CD4-positive, alpha-beta T cell treated with Interferon gamma for 1 hour (primary cell): ENCODE measurements at places on chromosomes 2 and 18.

DNA sequence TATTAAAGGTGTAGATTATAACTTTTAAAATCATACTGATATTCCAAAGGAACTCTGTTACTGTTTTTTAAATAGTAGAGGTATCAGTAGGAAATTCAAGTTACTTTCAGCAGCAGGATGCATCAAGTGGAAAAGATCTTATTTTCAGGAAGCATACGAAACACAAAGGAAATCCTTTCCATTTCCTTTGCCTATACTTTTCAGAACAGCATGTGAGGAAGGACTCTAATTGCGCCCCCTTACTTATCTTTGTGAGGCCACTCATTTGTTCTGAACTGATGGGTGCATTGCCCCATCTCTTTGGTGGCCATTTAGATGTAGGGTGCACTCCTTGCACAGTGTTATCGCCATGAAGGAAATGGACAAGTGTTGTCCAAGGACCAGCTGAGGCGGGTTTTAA, 145.3 kb downstream of the BABAM2 start:
- DNase-seq, result no peak

DNA sequence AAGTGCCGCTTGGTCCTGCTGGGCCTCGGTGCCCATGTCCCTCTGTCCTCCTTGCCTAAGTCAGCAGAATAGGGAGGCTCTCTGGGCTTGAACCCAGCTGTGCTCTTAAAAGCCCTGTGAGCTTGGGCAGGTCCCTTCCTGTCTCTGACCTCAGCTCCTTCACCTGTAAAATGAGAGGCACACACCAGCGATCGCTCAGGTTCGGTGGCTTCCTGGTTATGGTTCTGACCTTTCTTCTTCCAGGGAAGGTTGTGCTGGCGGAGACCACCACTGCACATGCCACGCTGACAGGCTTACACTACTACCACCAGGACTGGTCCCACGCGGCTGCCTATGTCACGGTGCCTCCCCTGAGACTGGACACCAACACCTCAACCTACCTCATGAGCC, 36.1 kb upstream of the MAPRE3 start:
- no peak for DNase-seq

- no peak for DNase-seq
Measured at GRCh38 chr18:62720766-62721613, 5.6 kb downstream of the PHLPP1 start.

DNA sequence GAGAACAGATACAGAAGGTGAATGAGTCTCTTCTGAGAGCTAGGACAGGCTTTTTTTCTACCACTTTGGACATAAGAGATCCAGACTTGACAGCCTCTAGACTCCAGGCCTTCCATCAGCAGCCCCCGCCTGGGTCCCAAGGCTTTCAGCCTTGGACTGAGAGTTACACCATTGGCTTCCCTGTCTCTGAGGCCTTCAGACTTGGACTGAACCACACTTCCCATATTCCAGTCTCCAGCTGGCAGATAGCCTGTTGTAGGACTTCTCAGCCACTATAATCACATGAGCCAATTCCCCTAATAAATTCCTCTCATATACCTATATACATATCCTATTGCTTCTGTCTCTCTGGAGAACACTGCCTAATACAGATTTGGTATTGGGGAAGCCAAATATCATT, 128.2 kb downstream of the MCFD2 start:
- DNase-seq, result no peak

DNA sequence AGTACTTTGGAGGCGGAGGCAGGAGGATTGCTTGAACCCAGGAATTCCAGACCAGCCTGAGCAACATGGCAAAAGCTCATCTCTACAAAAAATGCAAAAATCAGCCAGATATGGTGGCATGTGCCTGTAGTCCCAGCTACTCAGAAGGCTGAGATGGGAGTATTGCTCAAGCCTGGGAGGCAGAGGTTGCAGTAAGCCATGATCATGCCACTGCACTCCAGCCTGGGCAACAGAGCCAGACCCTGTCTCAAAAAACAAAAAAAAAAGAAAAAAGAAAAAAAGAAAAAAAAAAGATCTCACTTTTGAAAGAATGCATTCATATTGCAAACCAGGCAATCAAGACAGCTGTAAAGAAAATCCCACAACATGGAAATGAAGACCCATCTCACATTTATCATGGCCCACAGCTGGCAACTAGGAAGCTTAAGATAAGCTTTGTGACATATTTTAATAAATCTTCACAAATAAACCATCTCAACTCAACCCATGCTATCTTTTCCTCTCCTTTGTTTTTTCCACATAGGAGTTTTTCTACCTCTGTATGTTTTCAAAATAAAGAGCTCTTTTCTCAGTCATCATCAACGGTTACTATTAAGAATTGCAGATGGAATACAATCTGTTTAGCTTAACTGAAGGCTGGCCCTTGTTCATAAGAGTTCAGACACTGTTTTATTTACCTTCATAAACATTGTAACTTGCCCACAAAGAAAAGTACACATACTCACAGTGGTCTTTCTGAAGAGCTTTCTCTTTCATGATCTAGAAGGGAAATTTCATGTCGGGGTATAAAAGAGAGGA, 137.0 kb downstream of the MREG start:
- DNase-seq, result no peak

- no peak for DNase-seq
Measured at GRCh38 chr2:218123986-218124385, 1.8 kb upstream of the CXCR2 start.

- DNase-seq, result no peak
Measured at GRCh38 chr2:190822043-190822442, 58.6 kb upstream of the GLS start.

DNA sequence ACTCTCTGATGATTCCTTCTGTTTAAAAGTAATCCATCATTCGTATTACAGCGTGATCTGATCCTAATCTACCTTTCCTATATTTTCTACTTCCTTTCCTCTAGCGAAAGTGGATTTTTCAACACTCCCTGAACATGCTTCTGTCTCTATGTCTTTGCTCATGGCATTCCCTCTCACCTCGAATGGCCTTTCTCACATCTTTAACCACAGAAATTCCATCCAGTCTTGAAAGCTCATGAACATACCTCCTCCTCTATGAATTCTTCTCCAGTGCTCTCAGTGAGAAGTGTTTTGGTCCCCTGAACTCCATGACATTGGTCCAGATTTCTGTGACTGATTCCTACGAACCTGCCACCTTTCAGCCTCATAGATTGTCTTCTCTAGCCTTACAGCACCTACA, 323.2 kb downstream of the RAD51AP2 start:
- no peak for DNase-seq

DNA sequence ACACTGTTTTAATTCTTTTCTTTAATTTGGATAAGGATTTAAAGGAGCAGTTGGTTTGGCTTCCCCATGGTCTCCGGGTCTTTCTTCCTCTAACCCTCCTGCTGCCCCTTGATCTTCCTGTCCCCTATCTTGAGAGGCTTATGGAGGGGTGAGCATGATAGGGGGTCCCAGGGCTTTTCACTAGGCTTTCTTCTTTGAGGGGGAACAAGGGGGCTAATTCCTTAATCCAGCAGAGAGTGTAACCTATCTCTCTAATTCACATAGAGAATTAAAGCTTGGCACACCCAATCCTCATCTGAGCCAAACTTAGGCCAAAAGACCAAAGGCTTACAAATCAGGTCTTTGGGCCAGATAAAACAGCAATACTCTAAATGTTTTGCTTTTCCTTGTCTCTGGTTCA, 21.5 kb upstream of the C2orf66 start:
- DNase-seq, result no peak

DNA sequence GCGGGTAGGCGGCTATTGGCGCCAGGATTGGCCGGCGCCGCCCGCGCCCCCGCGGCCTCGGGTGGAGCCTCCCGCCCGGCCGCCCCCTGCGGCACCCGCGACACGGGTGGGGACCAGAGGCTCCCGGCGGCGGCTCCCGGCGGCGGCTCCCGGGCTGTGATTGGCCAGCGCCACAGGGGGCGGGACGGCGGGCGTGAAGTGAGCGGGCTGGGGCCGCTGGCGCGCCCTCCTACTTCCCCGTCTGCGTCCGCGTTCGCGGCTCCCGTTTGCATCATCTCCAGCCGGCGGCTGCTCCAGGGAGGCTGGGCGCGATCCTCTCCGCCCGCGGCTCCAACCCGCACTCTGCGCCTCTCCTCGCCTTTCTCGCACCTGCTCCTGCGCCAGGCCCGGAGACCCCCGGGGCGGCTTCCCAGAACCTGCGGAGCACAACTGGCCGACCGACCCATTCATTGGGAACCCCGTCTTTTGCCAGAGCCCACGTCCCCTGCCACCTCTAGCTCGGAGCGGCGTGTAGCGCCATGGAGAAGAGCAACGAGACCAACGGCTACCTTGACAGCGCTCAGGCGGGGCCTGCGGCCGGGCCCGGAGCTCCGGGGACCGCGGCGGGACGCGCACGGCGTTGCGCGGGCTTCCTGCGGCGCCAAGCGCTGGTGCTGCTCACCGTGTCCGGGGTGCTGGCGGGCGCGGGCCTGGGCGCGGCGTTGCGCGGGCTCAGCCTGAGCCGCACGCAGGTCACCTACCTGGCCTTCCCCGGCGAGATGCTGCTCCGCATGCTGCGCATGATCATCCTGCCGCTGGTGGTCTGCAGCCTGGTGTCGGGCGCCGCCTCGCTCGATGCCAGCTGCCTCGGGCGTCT, at the start of gene SLC1A4:
TSS of gene SLC1A4 (plus strand) at position 274 of the 856 bp plus-strand sequence. CDS start at position 519, 245 bp downstream.
- DNase-seq, result peak; percentile 84

GRCh38 chr2:151297882-151298281, 8.4 kb upstream of the NMI start:
- DNase-seq, result no peak

GRCh38 chr2:16199882-16200553, 259.7 kb downstream of the MYCN start:
- DNase-seq, result no peak

- DNase-seq, result no peak
Measured at GRCh38 chr2:236625156-236625690, 55.6 kb downstream of the ACKR3 start.

GRCh38 chr2:86648681-86649080, 25.0 kb upstream of the RNF103 start:
- DNase-seq, result no peak

DNA sequence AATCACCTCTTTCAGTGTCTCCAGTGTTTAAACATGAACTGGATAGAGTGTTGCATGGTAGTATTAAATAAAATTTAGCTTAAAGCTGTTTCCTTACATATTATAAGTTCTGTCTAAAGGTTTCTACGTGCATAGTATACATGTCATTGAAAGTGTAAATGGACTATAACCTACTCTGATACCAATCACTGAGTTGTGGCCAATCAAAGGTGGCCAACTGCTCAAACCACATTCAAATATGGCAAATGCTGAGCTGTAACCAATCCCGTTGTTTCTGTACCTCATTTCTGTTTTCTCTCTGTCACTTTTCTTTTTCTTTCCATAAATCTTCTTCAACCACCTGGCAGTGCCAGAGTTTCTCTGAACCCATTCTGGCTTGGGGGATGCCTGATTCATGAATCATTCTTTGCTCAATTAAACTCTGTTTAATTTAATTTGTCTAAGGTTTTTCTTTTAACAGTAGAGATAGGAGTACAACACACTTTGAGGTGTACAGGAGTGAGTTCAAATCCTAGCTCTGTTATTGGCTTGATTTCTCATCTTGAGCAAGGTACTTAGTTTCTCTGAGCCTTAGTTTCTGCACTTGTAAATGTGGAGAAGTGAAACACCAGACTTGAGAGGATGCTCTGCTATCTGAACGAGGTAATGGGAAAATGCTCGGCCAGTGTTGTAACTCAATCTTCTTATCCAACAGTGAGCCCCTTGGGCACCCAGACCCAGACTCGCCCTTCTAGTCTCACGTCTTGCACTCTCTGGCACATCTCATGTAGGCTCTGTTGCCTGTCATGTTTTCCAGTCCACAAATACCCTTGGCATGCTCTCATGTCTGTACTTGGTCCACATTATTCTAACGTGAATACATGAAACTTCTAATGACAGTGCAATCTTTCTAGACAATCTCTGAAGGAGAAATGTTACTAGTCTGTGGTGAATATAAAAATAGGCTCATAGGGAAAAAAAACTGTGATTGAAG, 228.0 kb downstream of the PIK3C3 start:
- no peak for DNase-seq

GRCh38 chr2:232628466-232629128, 4.8 kb upstream of the EFHD1 start:
- DNase-seq, result no peak

- no peak for DNase-seq
Measured at GRCh38 chr2:180647221-180647620, 333.2 kb upstream of the UBE2E3 start.

- no peak for DNase-seq
Measured at GRCh38 chr18:59929621-59930295, 30.0 kb downstream of the PMAIP1 start.

GRCh38 chr2:157911246-157911645, 35.1 kb upstream of the ACVR1 start:
- DNase-seq, result no peak

DNA sequence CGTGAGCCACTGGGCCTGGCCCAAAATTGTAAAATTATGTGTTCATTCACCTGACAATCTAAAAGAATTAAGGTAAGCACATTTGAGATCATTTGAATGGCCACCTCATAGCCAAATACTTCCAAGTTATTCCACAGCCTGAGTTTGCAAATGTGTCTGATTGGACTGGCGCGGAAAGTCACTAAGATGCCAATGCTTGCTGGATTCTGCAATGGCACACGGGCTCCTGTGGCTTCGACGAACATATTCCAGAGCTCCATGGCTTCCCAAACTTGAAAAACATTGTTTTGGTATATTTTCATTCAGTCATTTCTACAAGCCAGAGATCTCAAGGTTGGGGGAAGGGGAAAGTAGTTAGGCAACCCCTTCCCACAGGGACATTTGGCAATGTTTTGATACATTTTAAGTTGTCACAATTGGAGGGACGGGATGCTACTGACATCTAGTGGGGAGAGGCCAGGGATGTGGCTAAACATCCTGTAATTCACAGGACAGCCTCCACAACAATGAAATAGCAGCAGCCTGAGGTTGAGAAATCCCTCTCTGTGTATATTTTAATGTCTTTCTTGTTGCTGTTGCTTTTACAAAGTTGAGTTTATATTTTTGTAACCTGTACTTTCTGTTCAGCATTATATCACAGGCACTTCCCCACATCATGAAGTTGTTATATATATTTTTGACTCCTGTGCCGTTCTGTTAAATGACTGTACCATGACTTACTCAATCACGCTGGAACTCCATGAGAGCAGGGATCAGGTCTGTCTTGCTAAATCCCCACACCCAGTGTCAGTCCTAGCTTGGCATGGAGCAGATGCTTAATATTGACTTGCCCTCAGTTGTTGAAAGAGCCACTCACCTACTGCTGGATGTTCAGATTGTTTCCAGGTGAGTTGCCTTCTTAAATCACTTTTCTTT, 56.9 kb downstream of the COL4A4 start:
- no peak for DNase-seq

- no peak for DNase-seq
Measured at GRCh38 chr2:56505885-56506284, 322.1 kb downstream of the CCDC85A start.

- DNase-seq, result no peak
Measured at GRCh38 chr18:63096327-63096874, 223.2 kb downstream of the BCL2 start.

GRCh38 chr2:71473346-71474031, 20.1 kb downstream of the DYSF start:
- no peak for DNase-seq

DNA sequence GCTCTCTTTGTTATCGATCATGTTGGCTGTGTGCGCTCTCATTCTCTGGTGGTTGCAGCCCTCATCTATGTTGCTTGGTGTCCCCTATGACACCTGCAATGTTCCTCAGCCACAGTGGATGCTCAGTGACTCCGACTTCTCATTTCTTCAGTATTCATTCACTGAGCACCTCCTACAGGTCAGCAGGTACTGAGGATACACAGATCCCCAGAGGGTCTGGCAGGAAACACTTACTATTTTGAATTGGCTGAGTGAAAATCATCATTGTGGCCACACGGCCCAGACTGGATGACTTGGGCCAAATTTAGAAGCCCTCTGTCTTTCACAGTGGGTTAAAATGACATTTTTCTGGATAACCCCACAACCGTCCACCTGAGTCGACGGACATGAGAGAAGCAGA, 32.1 kb downstream of the EN1 start:
- DNase-seq, result no peak
